Frontal cortex (tissue), 4 donors: ENCODE measurements at places on chromosomes 3 and 15.

DNA sequence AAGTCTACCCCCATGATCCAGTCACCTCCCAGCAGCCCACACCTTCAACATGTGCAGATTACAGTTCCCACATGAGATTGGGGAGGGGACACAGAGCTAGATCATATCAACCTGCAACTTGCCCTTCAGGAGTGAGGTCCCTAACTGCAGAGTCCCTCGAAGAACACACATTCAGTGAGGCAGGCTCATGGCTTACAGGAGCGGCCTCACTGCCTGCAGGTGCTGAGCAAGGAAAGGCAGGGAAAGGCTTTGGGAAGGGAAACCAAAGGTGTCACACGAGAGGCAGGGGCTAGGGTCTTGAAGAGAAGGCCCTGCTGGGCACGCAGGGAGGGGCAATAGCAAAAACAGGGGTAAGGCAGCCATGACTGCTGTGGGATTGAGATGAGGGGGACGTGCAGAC lies 182.4 kb upstream of the CHRNA7 start:
- DNase-seq, result no peak

- no peak for DNase-seq
These were observed 42.5 kb downstream of the CMTM6 start for GRCh38 chr3:32460031-32460749.

GRCh38 chr3:49759226-49759625 lies 27.1 kb downstream of the IP6K1 start:
- DNase-seq, result no peak

DNA sequence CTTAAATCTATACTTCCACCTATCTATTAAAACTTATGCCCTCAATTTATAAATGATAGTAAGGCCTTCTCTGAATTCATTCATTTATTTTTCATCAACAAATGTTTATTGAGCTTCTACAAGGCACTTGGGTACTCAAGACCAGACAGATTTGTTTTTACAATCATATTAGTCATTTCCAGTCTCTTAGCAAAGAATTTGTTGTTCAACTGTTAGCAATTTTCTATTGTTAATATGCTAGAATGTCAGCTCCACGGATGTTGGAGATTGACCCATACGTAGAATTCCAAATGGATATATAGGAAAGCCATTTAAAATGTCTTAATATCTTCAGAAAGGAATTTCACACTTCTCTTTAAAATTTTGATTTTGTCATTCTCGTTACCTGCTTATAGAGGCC lies 36.7 kb downstream of the ZBTB38 start:
- no peak for DNase-seq

GRCh38 chr3:18222686-18223085 lies 202.5 kb downstream of the SATB1 start:
- no peak for DNase-seq

DNA sequence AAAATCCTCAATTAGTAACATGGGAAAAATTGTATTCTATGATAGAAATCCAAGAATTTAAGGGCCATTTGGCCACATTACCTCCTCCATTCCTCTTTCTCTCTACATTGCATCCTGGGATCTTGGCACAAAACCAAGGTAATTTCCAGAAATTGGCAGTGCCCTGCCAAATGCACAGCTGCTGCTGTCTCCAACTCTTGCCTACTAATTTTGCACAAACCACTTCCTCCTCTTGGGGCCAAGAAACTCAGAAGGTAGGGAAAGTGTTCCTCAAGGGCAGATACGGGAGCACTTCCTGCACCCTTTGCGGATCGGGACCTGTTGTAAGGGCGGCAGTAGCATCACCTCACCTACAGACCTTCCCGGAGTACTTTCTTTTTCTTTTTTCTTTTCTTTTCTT lies 57.8 kb downstream of the MAP3K13 start:
- DNase-seq, result no peak

DNA sequence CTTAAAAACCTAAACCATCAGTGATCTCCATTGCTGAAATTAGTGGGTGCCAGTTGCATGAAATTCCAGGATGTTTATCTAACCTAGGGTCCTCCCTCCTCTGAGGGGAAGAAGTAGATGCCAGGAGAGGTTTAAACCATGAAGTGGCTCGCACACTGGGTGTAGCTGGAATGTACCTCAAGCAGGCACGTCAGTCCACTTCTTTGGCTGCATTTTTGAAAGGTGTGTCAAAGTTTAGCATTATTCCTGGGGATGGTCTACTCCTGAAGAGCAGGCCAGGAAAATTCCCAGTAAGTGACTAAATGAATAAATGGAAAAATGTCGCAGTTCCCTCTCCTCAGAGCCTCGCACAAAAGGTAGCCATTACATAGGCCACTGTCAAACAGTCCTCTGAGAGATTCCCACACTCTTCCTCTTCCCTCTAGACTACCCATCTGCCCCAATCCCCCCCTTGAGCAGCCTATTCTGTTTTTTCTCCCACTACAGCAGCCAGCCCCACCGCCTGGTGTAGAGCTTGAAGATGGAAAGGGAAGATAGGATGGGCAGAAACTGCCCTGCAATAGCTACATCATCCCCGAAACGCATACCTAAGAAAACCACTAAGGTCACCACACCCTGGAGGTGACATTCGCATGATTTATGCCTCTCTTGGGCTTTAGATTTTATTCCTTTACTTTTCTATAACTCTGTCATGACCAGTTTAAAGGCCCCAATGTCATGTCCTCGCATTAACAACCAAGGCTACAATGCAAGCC lies 655 bp upstream of the TMOD3 start:
- DNase-seq, result no peak
